GM12891 (cell line): ENCODE measurements at places on chromosomes 7 and 10.

DNA sequence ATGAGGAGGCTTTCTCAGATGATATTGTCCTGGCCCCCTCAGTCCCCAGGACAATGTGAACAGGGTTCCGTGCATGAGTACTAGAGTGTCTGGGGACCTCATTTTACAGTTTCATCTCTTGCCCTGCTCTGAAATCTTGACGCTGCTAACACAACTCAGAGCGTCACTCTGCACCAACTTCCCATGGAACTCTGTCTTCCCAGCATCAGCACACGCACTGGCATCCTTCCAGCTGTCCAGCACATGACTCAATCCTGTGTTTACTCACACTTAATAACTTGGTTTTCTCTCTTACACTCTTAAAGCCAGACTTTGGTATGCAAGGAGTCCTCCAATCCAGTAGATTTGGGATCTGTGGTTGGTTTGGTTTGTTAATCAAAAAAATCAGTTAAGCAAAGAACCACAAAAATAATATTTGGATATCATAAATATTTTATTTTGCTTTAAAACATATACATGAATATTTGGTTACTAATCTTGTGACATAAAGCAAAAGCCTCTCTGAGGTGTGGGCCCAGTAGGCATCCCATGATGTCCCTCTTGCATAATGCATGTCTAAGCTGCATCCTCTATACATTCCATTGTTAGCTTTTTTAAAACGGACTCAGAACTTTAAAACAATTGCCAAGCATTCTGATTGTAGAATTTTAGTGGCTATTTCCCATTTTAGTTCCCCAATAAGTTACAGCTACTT, 131.0 kb downstream of the CXCL12 start:
- no peak for DNase-seq

DNA sequence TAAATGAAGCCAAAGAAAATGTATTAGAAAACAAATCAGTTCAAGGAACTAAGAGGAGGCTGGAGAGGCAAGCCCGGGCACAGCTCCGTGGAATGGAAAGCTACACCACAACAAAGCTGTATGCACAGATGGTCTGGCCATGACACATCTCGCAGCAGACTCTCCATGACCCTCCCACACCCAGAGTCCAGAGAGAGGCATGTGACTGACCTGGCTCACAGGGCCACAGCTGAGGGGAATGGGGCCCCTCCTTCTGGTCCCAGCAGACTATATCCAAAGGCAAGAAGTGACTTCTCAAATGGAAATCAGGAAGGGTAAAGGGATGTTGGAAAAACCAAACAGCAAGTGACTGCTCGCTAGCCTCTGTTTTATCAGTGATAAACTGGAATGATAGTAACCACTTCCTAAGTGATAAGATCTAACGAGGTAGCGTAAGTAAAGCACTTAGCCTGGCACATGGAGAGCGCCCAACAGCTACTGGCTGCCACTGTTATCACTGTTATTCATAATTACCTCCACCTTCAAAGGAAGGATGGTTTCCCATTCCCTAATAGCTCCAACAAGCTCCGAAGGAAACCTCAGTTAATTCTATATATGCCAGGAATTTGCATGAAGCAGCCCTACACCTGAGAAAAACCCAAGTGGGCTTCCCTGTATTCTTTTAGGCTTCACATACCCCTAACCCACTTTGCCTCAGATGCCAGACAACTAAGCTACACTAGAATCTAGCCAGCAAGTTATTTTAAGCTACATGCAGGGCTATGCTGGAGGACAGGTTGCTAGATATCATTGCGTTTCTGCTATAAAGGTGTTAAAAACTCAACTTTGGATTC, 8.4 kb downstream of the OSBPL3 start:
- DNase-seq: no peak

GRCh38 chr7:151226560-151226874, 488 bp downstream of the ABCF2 start:
- DNase-seq: no peak

DNA sequence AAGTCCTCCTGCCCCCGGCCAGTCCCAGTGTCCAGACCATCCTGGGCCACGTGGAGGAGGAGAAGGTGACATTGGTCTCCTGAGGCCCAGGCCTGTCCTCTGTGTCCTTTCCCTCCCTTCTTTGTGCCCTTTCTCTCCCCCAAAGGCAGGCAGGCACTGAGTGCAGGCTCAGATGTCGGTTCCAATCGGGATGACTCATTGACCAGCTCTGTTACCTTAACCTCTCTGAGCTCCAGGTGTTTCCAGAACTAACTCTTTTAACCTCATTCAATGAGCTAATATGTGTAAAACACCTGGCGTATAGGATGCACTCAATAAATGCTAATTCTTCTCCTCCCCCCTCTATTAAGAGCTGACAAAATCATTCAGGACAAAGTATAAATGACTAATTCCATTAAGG, 25.7 kb downstream of the MACROH2A2 start:
- DNase-seq: no peak

DNA sequence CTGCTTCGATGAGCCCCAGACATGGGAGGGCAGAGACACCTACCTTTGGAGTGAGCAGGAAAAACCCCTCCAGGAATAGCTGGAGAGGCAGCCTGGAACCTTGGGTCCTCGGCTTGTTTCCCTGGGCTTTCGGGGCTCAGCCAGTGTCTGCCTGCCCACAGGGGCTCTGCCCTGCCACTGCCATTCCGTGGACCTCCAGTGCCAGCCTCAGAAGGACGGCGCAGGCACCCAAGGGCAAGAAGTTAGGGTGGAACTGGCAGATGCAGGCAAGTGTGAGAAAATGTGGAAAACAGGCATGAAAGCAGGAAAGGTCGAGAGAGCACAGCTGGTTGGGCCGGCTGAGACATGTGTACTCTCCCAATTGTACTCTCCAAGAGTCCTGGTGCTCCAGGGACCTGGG, 281.5 kb downstream of the GRID1 start:
- DNase-seq: no peak

- peak; percentile 30 for DNase-seq
Measured at GRCh38 chr10:106705681-106706100, 458.8 kb downstream of the SORCS1 start.

GRCh38 chr10:72847681-72848080, 45.9 kb upstream of the OIT3 start:
- DNase-seq: no peak

- DNase-seq: no peak
Measured at GRCh38 chr7:17297243-17297642, 1.2 kb upstream of the AHR start.

DNA sequence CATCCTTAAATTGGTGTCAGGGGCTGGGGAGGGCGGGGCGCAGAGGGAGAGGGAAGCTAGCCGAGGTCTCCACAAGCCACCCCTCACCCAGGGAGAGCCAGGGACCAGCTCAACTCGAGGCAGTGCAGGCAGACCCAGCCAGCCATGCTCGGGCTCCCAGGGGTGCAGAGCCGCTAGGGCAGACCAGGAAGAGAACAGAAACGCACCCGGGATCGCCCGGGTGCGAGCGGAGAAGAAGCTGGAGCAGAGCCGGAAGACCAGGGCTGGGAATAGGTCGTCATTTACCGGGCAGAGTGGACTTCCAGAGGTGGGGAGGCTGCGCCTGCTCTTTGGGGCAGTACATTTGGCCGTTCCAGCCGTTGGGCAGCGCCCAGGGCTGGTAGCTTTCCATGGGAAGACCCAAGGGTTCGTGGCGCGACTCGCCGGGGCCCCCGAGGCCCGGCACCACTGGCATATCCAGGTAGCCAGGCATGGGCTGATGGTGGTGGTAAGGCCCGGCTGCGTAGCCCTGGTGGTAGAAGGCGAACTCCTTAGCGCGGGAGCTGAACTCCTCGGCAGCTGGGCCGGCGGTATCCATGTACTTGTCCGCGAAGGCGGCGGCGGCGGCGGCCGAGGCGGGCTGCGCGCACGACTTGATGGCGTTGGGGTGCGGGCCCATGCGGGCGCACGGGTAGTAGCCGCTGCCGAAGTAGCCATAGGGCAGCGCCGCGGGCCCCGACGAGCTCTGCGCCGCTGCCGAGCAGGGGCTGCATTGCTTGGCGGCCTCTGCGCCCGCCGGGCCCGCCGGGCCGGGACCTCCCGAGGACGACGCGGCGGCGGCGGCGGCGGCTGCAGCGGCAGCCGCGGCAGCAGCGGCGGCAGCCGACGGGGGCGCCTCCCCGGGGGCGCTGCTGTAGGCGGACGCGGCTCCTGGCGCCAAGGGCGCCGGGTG, 755 bp downstream of the HOXA13 start:
- DNase-seq: no peak

DNA sequence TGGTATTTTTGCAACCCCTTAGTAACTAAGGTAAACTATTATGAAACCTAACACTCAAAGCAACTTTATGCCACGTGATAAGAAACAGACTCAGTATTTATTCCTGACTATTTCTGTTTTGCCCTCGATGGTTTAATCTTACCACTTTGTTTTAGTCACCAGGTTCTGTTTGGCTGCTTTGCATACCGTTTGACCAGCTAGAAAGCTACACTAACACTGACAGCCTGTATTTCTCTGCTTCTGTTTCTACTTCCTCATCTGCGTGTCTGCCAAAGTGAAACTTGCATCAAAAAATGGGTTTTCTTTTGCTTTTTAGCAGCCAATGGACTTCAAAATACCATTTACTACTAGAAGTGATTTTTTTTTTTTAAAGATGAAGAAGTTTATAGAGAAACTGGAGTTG, 802.5 kb downstream of the GRM8 start:
- no peak for DNase-seq

DNA sequence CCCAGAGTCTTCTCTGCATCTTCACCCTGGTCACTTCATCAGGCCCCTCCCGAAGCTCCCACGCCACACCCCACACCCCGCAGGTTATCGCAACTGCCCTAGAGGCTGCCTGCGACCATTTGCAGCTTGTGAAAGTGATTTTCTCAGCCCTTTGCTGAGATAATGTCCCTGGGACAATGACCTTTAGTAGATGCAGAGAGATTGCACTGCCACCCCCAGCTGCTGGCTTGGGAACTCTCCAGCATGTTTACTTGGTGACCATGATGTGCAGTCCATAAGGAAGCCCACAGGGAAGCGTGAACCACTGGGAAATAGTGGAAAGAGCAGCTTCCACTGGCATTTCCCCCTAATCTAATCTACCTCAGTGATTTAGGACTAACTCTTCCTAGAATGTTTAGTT, 97.3 kb downstream of the WNT2 start:
- DNase-seq: no peak

GRCh38 chr7:31432176-31432575, 81.7 kb upstream of the ITPRID1 start:
- no peak for DNase-seq

DNA sequence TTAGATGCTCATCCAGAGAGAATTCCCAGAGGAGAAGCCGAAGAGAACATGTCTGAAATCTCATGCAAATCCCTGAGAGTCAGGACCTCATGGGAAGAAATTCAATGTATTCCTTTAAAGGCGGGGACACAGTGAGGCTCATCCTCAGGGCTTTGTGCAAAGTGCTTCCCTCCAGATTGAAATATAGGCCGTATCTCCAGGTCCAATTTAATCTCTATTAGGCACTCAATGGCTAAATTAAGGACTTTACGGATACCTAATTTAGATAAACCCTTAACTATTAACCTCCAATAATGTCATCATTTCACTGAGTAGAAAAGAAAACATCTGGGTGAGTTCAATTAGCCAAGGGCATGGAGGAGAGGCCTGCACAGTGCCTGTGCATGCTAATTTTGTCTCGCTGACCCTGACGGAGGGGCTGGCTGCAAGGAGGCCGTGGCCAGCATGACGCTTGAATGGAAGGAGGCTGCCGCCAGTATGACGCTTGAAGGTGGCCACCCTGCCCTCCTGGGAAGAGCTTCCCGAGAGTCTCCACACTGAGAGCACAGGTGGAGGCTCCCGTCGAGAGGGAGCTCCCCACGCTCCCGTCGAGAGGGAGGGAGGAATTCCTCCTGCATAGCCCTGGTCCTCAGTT, 287.6 kb downstream of the ADARB2 start:
- no peak for DNase-seq

DNA sequence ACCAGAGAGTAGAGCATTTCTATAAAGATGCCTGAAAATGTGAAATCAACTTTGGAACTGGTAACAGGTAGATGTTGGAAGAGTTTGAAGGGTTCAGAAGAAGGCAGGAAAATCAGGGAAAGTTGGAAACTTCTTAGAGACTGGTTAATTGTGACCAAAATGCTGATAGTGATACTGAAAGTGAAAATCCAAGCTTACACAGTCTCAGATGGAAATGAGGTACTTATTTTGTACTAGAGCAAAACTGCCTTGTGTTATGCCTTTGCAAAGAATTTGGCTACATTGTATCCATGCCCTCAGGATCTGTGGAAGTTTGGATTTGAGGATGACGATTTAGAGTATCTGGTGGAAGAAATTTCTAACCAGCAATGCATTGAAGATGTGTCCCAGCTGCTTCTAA, 430.6 kb upstream of the KCND2 start:
- DNase-seq: no peak

GRCh38 chr7:32887395-32887794, 4.2 kb downstream of the KBTBD2 start:
- DNase-seq: no peak

GRCh38 chr7:83410989-83411591, 237.8 kb downstream of the SEMA3E start:
- DNase-seq: no peak

DNA sequence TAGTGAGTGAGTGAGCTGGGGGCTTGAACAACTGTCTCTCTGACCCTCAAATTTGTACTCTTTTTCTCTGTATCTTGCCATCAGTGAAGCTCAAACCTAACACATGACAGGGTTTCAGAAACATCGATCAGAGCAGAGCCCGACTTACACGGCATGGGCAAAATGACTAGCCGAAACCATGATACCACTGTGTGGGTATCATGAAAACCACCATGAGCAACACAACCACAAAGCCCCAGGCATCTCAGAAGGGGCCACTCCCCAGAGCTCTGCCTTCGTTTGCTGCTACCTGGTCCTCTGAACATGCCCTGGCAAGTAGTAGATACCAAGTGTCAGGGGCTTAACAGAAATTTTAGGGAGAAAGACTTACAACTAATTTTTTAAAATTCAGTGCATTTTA, 308.5 kb downstream of the WDR11 start:
- DNase-seq: no peak

GRCh38 chr10:113284635-113285034, 268.2 kb upstream of the HABP2 start:
- no peak for DNase-seq

GRCh38 chr10:50861370-50861769, 24.1 kb downstream of the A1CF start:
- no peak for DNase-seq
